Stimulated activated CD4-positive, alpha-beta T cell treated with anti-CD3 and anti-CD28 coated beads, Interleukin-4, amount 100 ng/mL, for 1 hour (primary cell): ENCODE measurements at places on chromosomes 2 and 18.

DNA sequence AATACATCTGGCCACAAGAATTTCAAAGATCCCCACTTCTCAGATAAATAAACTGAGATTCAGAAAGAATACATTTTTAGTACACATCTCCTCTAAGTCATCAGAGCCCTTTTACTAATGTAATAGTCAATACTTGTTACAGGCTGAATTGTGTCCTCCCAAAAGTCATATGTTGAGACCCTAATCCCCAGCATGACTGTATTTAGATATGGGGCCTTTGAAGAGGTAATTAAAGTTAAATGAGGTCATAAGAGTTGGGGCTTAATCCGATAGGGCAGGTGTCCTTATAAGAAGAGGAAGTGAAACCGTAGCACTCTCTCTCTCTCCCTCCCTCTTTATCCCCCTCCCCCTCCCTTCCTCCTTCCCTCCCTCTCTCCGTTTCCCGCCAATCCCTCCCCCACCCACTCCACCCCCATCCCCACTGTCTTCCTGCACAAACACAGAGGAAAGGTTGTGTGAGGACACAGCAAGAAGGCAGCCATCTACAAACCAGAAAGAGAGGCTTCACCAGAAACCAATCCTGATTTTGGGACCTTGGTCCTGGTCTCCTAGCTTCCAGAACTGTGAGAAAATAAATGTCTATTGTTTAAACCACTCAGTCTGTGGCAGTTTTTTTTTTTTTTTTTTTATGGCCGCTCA lies 66.6 kb upstream of the ZNF397 start:
- DNase-seq, result no peak

DNA sequence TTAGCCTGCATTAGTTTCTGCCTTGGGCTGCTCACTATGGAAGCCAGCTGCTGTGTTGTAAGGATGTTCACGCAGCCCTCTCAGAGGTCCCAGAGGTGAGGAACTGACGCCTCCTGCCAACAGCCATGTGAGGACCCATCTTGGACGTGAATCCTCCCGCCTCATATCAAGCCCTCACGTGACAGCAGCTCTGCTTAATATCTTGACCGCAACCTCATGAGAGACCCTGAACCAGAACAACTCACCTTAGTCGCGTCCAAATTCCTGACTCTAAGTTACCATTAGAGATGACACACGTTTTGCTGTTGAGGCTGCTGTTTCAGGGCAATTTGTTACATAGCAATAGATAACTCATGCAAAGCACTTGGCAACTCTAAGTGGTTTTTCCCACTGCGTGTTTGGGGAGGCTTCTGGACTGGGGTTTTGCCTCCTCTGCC lies 97.7 kb downstream of the TMEM17 start:
- no peak for DNase-seq

- no peak for DNase-seq
Observed at GRCh38 chr2:130957915-130958314, 121.2 kb downstream of the ARHGEF4 start.

- no peak for DNase-seq
Observed at GRCh38 chr2:2571301-2572150, 240.5 kb upstream of the MYT1L start.

DNA sequence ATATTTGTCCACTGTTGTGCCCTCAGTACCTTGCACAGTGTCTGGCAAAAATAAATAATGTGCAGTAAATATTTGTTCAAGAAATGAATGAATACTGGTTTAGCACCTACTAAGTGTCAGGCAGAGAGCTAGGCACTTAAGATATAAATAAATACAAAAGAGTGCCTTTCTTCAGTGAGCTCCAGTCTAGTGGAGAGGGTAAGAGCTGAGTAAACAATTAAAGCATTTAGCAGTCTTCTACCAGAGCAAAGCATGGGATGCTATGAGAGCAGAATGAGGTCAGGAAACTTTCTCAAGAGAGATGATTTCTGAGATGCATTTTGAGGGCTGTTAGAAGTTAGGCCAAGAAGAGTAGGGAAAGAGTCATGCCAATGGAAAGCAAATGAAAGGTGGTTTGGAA lies 314.7 kb downstream of the DSC3 start:
- no peak for DNase-seq

DNA sequence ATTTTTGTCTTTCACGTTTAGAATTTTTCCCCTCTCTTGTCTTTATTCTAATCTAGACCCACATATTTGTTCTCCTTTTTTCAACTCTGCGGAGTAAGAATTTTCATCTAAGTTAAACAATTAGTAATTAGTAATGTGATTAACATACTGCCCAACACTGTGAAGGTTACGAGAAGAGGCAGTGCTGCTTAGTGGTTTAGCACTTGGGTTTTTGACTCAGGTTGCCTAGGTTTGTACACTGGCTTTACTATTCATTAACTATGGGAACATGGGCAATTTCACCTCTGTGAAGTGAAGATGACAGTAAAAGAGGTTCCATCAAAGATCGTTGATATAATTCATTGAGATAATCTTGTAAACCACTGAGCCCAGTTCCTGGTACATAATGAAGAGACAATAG lies 82.2 kb upstream of the PNPT1 start:
- DNase-seq, result no peak
